Gastroesophageal sphincter (tissue), 4 donors: ENCODE measurements at places on chromosomes 3 and 15. TPM values are rescaled to one million over a fixed set of nuclear protein-coding genes. Genes with fewer than 3 reads are reported as not detected.

DNA sequence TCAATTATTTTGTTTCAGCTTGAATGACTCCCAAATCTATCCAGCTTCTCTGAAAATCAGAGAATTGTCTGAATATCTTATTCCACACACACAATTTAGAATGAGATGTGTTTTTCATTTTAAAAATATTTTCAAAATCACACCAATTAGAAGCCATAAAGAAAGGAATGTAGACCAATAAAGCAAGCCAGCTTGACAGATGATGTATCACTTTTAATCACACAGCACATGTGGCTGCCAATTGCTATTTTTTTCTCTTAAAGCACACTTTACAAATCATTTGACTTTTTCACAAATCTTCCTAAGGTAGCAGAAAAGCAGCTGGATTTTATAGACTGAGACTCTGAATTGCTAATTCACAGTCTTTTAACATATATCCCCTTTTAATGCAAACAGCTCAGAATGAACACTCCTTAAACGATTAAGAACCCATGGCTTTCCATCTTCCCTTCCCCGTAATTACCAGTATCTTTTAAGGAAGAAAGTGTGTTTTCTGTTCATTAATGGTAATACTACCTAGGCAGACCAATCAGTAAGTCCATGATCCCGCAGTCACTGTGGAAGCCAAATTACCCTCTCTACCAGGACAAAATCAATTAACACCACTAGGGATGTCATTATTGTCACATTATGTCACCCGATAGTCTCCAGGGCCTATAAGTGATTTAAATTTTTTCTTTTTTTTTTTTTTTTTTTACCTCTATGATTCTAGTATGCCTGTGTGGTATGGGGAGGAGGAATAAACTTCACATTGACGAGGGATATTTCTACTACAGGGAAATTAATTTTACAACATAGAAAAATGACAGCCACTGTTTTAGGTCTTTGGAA is 250.0 kb upstream of the VEPH1 start:
- ATAC-seq = no peak

GRCh38 chr3:46862369-46863025 is 747 bp downstream of the MYL3 start:
- no peak for ATAC-seq

GRCh38 chr15:70212286-70212962 is 114.7 kb upstream of the TLE3 start:
- ATAC-seq = no peak

- no peak for ATAC-seq
Observed at GRCh38 chr15:26037369-26037768, 174.2 kb upstream of the ATP10A start.

- ATAC-seq = no peak
Observed at GRCh38 chr3:120683213-120683612, 1.2 kb upstream of the HGD start.

DNA sequence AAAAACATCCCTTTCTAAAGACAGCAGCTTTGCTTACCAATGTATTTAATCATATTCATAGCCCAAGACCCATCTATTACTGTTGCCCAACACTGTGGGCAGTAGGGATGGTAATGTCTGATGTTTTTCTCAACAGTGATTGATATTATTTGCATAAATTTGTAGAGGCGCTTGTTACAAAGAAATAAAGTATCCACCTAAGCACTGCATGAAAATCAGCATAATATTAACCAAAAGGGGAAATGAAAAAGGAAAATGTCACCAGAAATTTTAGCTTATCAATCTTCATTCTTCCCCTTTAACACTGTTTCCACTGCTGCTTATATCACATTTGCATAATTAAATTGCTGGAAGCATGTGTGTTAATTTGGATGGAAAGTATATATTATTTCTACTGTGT is 140.5 kb downstream of the CTNNB1 start:
- ATAC-seq = no peak

GRCh38 chr15:70277556-70277955 is 179.8 kb upstream of the TLE3 start:
- no peak for ATAC-seq

DNA sequence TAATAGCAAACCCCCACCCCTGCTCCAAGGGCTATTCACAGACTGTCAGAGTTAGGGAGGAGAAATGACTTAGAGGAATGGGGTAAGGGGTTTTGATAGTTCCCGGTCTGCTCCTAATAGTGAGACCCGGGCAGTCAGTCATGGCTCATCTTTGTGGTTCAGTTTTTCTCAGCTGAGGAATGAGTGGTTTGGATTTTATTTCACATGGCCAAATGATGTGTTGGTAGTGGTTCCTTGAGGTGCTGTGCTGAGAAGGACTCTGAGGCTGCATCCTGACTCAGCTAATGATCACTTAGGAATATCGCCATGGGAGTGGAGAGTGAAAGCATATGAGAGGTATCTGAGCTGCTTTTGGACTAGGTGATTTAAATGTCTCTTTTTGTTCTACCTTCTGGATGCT is 80.2 kb downstream of the LPP start:
- no peak for ATAC-seq

GRCh38 chr3:156492801-156493261 is 62.1 kb downstream of the SSR3 start:
- peak; percentile 6 for ATAC-seq

DNA sequence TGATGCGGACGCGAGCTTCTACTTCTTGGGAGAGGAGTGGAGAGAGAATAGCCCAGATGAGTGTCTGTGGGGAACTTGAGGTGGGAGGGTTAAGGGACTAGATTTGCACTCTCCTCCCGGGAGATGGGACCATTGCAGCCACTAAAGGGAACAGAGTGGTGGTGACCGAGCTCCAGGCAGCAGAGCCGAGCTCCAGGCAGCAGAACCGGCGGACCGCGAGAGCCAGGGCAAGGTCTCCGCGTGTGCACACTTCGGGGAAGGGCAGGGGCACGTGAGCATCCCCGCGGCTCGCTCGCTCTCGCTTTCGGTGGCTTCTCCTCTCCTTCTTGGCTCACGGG is 1.1 kb downstream of the IGDCC3 start:
- peak; percentile 10 for ATAC-seq

DNA sequence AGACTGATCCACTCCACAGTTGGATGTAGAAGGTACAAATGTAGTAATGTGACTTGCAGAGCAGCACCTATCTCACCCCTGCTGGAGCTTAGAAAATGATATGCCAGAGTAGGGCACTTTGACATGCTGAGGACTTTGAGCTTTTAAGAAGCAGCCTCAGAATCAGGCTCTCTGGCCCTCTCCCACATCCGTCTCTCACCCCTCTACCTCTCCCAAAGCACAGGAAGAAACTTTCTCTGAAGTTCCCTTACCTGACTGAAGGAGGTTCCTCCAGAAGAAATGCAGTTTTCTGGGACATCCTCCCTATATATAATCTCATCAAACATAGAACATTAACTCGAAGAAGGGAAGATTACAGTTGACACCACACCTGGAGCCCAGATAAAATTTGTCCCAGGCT is 98.4 kb upstream of the PEX5L start:
- ATAC-seq = no peak

GRCh38 chr15:40066589-40066988 is 27.6 kb upstream of the SRP14 start:
- no peak for ATAC-seq

GRCh38 chr15:27438403-27439375 is 467.7 kb downstream of the GABRG3 start:
- ATAC-seq = no peak

GRCh38 chr15:29800491-29801366 is 21.5 kb downstream of the TJP1 start:
- ATAC-seq = no peak

- ATAC-seq = no peak
Observed at GRCh38 chr3:106257172-106257571, 388.4 kb upstream of the CBLB start.

- ATAC-seq = no peak
Observed at GRCh38 chr3:12661926-12662592, 1.9 kb downstream of the RAF1 start.

Gene SLC35G2
- 6.1 TPM for total RNA-seq

Gene SERINC4
- not detected for total RNA-seq

Gene MINAR1
- total RNA-seq = 2.2 TPM

Gene IGSF11
- 9.2 TPM for total RNA-seq

Gene DPPA4
- not detected for total RNA-seq

Gene LRRC49
- total RNA-seq = 12.3 TPM

Gene YEATS2
- total RNA-seq = 26.3 TPM

Gene INSYN1
- 30.2 TPM for total RNA-seq

Gene PSTPIP1
- total RNA-seq = 7.1 TPM

Gene USP13
- 11.3 TPM for total RNA-seq

Gene ZNF385D
- total RNA-seq = 12.8 TPM

Gene CLRN1
- not detected for total RNA-seq

Gene STRIT1
- not detected for total RNA-seq

Gene TMEM266
- total RNA-seq = not detected

Gene CCR9
- total RNA-seq = not detected
